ENCODE measurements at places on chromosomes 13 and 19. TPM values are rescaled to one million over a fixed set of nuclear protein-coding genes. Genes with fewer than 3 reads are reported as not detected.
A peak's percentile ranks its signal among the peaks of the same experiment; 100 is the strongest.

DNA sequence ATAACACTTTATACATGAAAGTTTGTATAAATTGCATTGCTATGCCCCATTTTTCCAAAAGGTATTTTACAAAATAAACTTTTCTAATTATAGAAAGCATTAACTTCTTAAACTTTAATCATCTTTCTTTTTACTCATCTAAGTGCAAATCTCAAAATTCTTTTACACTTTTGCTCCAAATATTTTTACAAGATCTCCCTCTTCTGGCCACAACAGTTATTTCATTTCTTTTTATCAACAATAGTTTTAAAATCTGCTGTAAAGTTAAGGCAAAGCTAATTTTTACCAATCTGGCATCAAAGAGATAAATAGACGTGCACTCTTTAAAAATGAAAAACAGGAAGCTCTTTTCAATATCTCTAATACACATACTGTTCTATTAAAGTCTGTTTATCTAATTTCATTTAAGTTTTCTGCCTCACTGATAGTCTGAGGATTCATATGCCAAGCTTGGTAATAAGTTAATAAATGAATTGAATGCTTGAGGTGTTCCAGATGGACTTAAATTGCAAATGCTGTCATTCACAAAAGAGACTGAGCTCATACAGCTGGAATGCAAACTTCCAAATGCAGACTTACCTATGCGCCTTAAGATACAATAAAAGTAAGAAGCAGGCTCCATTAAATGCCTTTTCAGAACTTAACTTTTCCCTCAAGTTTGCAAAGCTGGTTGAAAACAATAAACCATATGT, 583.0 kb upstream of the ATXN8OS start:
- no peaks in the 10 kb centered on the region for H3K36me3 ChIP-seq
- no peaks in the 10 kb centered on the region for H3K4me1 ChIP-seq
- H3K4me3 ChIP-seq: no peak overlapping the region
- no peak overlapping the region for H3K27ac ChIP-seq

DNA sequence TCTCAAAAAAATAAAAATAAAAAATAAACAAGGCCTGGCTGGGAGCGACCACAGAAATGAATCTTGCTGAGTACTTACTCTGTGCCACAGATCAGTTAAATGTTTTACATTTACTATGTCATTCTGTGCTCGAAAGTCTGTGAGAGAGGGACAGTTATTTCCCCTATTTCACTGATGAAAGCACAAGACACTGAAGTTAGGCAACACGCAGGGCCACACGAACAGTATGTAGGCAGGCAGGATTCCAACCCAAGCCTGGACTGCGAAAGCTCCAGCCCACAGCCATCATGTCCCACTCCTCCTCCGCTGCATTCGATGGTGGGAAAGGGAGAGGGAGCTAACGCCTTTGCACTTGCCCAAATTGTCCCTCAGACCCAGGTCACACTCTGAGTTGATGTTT, 34.2 kb downstream of the RUBCNL start:
- no peak for DNase-seq
- H3K4me1 ChIP-seq: peaks cover 22% of the 10 kb centered on the region

GRCh38 chr19:368630-369024, 24.0 kb upstream of the MIER2 start:
- no peak for DNase-seq
- H3K27me3 ChIP-seq: peaks cover 5% of the 10 kb centered on the region
- no peak overlapping the region for H3K27ac ChIP-seq

DNA sequence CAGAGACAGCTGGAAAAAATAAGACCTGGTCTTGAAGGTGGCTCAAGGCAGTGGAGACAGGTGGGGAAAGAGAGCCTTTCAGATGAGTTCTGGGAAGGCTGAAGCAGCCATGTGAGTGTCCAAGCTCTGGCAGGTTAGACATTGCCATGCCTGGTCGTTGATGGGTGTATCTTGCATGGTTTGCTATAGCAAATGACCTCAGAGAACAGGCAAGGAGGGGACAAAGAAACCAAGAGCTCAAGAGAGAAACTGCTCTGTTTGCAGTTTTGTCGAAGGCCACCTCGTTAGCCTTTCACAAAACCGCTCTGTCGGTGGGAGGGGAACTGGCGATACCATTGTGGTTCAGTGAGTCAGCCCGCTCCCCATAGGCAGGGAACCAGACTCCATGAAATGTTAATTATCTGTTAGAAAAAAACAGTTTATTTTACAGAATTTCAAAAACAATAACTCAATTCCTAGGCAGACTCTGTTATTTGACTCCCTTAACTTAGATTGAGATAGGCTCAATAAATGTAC, 82.8 kb upstream of the ARGLU1 start:
- no peak for DNase-seq
- H3K36me3 ChIP-seq: no peaks in the 10 kb centered on the region
- H3K27me3 ChIP-seq: no peaks in the 10 kb centered on the region
- no peak overlapping the region for H3K4me3 ChIP-seq
- no peaks in the 10 kb centered on the region for H3K4me1 ChIP-seq

DNA sequence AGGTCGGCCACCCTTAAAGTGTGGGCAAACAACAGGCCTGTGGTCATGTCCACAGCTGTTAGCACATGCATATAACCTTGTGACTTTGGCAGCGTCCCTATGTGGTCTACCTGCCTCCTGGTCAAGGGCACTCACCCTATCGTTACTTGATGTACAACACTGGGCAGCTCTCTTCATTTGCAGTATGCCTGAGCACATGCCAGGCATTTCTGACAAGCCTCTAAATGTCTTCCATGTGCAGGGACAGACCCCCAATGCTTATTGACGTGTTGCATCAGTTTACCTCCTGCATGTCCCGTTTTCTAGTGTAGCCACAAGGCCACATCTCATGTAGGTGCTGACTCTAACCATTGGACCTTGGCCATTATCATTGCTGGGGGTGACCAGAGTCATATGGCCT, 731.7 kb upstream of the MIR17HG start:
- H3K4me3 ChIP-seq: no peak overlapping the region
- H3K36me3 ChIP-seq: no peaks in the 10 kb centered on the region
- no peaks in the 10 kb centered on the region for H3K4me1 ChIP-seq
- no peaks in the 10 kb centered on the region for H3K27me3 ChIP-seq
- DNase-seq: no peak

- no peaks in the 10 kb centered on the region for H3K27me3 ChIP-seq
- no peaks in the 10 kb centered on the region for H3K36me3 ChIP-seq
- H3K4me3 ChIP-seq: no peak overlapping the region
- H3K4me1 ChIP-seq: no peaks in the 10 kb centered on the region
Measured at GRCh38 chr13:83201506-83201905, 680.8 kb downstream of the SLITRK1 start.

- H3K27ac ChIP-seq: no peak overlapping the region
- H3K4me3 ChIP-seq: no peak overlapping the region
- H3K4me1 ChIP-seq: no peaks in the 10 kb centered on the region
- H3K27me3 ChIP-seq: peaks cover 15% of the 10 kb centered on the region
- H3K36me3 ChIP-seq: no peaks in the 10 kb centered on the region
- DNase-seq: no peak
Measured at GRCh38 chr19:41616792-41617621, 9.9 kb downstream of the CEACAM4 start.

- H3K4me1 ChIP-seq: peaks cover 43% of the 10 kb centered on the region
- H3K27me3 ChIP-seq: no peaks in the 10 kb centered on the region
- H3K4me3 ChIP-seq: no peak overlapping the region
- H3K27ac ChIP-seq: peak overlapping the region; percentile 45
- peaks cover 30% of the 10 kb centered on the region for H3K36me3 ChIP-seq
Measured at GRCh38 chr13:40961214-40961613, 57.9 kb downstream of the ELF1 start.

DNA sequence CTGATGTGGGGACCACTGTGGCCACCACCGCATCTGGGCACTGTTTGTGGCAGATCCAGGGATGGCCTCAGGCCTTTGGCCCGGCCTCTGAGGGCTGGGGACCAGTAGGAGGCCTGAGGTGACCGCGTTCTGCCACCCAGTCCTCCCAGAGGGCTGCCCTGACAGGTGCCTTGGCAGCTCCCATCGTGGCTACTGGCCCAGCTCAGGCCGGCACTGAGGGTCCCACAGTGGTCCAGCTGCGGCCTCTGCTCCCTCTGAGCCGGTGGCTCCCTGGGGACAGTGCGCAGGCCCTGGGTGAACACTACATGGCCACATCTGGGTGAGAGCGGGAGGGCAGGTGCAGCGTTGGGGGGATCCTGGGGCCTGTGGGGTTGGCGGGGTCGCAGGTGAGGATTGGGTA, 61.9 kb downstream of the KDM4B start:
- H3K27ac ChIP-seq: no peak overlapping the region
- H3K36me3 ChIP-seq: peaks cover 8% of the 10 kb centered on the region
- H3K27me3 ChIP-seq: no peaks in the 10 kb centered on the region
- no peak for DNase-seq
- H3K4me1 ChIP-seq: no peaks in the 10 kb centered on the region
- H3K4me3 ChIP-seq: no peak overlapping the region

DNA sequence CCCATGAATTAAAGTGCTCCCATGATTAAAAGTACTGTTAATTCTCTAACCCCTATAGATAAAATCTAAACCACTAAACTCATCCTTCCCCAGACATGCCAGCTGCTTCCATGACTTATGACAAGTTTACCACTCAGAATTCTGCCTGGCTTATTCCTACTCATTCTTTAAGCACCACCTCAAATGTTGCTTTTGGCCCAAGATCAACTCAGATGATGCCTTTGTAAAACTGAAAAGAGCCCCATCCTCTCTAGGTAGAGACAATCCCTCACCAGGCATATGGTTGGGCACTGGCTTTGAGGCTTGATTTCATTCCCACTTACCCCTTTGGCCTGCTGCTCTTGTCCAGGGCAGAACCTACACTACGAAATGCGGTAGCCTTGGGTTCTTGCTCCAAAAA, 250.0 kb downstream of the DNAJC15 start:
- H3K27me3 ChIP-seq: peaks cover 2% of the 10 kb centered on the region
- H3K27ac ChIP-seq: no peak overlapping the region
- no peaks in the 10 kb centered on the region for H3K4me1 ChIP-seq
- no peaks in the 10 kb centered on the region for H3K36me3 ChIP-seq
- H3K4me3 ChIP-seq: no peak overlapping the region

The ZNF565 gene
- total RNA-seq: 2.1 TPM

The APOE gene
- 0.42 TPM for total RNA-seq

All from activated T-helper 1 cell treated with anti-CD3 and anti-CD28 coated beads, Interleukin-12 subunit alpha, Interleukin-12 subunit beta, Interleukin-2, Interleukin-4 antibody, amounts not matched to agents 30 ng/mL and 10 ng/mL and 1 ng/mL, durations not matched to agents 14 hours and 24 hours and 36 hours (primary cell).